Vagina (tissue), 2 donors: ENCODE measurements at places on chromosomes 6 and 20.
A peak's percentile ranks its signal among the peaks of the same experiment; 100 is the strongest.

GRCh38 chr6:11193434-11193833 lies 39.0 kb downstream of the NEDD9 start:
- H3K4me3 ChIP-seq, result no peak overlapping the region
- H3K36me3 ChIP-seq, result peaks cover 29% of the 10 kb centered on the region
- H3K27me3 ChIP-seq, result no peaks in the 10 kb centered on the region

DNA sequence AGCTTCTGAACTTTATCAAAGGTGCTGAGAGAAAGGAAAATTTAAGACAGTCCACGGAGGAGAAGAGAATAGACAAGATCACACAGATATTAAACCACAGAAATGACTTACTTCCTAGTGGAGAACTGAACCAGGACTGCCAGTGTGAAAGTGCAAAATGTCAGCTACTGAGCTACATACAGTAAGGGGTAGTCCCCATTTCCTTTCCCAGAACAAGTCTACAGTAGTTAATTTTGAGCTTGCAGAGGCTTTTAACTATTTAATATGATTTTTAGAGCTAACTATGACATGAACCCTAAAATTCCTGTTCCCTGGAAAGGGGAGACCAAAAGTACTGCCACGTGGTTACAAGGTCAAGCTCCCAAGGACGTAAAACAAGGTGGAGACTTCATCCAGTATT lies 45.1 kb downstream of the CEP85L start:
- no peak overlapping the region for H3K4me3 ChIP-seq
- H3K27me3 ChIP-seq, result no peaks in the 10 kb centered on the region
- no peak overlapping the region for H3K27ac ChIP-seq
- H3K4me1 ChIP-seq, result no peaks in the 10 kb centered on the region
- DNase-seq, result no peak

GRCh38 chr6:31139599-31139998 lies 733 bp upstream of the PSORS1C2 start:
- no peak overlapping the region for H3K4me3 ChIP-seq
- no peak overlapping the region for H3K27ac ChIP-seq
- H3K27me3 ChIP-seq, result no peaks in the 10 kb centered on the region
- no peak for DNase-seq
- H3K36me3 ChIP-seq, result no peaks in the 10 kb centered on the region
- peaks cover 18% of the 10 kb centered on the region for H3K4me1 ChIP-seq

GRCh38 chr6:37207903-37208456 lies 38.0 kb downstream of the PIM1 start:
- no peaks in the 10 kb centered on the region for H3K36me3 ChIP-seq
- peaks cover 6% of the 10 kb centered on the region for H3K4me1 ChIP-seq
- no peak for DNase-seq
- H3K4me3 ChIP-seq, result no peak overlapping the region

- H3K27ac ChIP-seq, result peak overlapping the region; percentile 97
- H3K27me3 ChIP-seq, result no peaks in the 10 kb centered on the region
- peaks cover 76% of the 10 kb centered on the region for H3K4me1 ChIP-seq
These were observed 6.1 kb downstream of the JAG1 start for GRCh38 chr20:10667560-10668167.

- no peak overlapping the region for H3K27ac ChIP-seq
- H3K36me3 ChIP-seq, result no peaks in the 10 kb centered on the region
These were observed 46.5 kb upstream of the IER3 start for GRCh38 chr6:30790724-30791383.

- H3K4me1 ChIP-seq, result no peaks in the 10 kb centered on the region
- H3K27me3 ChIP-seq, result no peaks in the 10 kb centered on the region
- H3K4me3 ChIP-seq, result no peak overlapping the region
- no peaks in the 10 kb centered on the region for H3K36me3 ChIP-seq
These were observed 128.6 kb upstream of the PLCB4 start for GRCh38 chr20:8940326-8940725.

- H3K4me3 ChIP-seq, result no peak overlapping the region
- H3K36me3 ChIP-seq, result no peaks in the 10 kb centered on the region
- no peak overlapping the region for H3K27ac ChIP-seq
These were observed 44.3 kb downstream of the PDYN start for GRCh38 chr20:1949347-1950100.

- H3K27ac ChIP-seq, result no peak overlapping the region
- H3K27me3 ChIP-seq, result no peaks in the 10 kb centered on the region
- H3K36me3 ChIP-seq, result no peaks in the 10 kb centered on the region
These were observed 86.1 kb upstream of the EYA2 start for GRCh38 chr20:46808565-46808964.

DNA sequence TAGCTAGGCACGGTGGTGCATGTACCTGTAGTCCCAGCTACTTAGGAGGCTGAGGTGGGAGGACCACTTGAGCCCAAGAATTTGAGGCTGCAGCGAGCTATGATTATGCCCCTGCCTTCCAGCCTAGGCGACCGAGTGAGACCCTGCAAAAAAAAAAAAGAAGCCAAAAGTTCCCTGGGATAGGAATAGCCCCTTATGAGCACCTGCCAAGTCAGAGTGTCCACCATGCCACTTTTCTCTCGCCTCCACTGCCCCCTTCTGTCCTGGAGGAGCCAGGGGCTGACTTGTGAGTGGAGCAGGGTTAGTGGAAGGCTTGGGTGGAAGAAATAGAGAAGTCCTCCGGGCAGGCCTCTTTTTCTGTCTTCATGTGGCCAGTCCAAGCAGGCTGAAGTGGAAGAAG lies 12.1 kb upstream of the DDX27 start:
- no peak overlapping the region for H3K4me3 ChIP-seq
- DNase-seq, result no peak
- H3K27ac ChIP-seq, result no peak overlapping the region
- no peaks in the 10 kb centered on the region for H3K36me3 ChIP-seq
- H3K27me3 ChIP-seq, result no peaks in the 10 kb centered on the region
- H3K4me1 ChIP-seq, result no peaks in the 10 kb centered on the region

DNA sequence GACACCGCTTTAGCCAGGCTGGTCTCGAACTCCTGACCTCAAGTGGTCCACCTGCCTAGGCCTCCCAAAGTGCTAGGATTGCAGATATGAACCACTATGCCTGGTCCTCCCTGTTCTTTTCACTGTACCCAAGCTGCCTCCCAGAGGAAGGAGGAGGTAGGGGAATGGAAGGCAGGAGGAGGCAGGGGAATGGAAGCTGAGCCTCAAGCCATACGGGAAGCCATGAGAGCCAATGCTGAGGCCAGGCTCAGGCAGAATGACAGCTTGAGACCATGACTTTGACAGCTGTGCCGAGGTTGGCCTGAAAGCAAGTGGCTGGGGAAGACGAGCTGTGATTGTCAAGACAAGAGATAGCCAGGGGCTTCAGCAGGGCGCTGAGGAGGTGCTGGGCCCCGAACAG lies 13.6 kb upstream of the ZNF335 start:
- DNase-seq, result no peak
- no peak overlapping the region for H3K4me3 ChIP-seq
- no peaks in the 10 kb centered on the region for H3K27me3 ChIP-seq
- H3K4me1 ChIP-seq, result no peaks in the 10 kb centered on the region

- DNase-seq, result no peak
- no peaks in the 10 kb centered on the region for H3K4me1 ChIP-seq
- H3K4me3 ChIP-seq, result no peak overlapping the region
- H3K27me3 ChIP-seq, result no peaks in the 10 kb centered on the region
These were observed 6.3 kb upstream of the TSHZ2 start for GRCh38 chr20:52965819-52966218.
